Mesothelial cell of epicardium (in vitro differentiated cells): ENCODE measurements at places on chromosomes 7 and 10.

GRCh38 chr10:69382382-69383117, 34.2 kb downstream of the TACR2 start:
- DNase-seq: no peak

GRCh38 chr10:17576768-17577167, 40.4 kb downstream of the HACD1 start:
- no peak for DNase-seq

GRCh38 chr7:1325246-1325645, 92.6 kb downstream of the UNCX start:
- DNase-seq: no peak

- DNase-seq: no peak
Observed at GRCh38 chr7:73856941-73857340, 4.0 kb upstream of the TMEM270 start.

DNA sequence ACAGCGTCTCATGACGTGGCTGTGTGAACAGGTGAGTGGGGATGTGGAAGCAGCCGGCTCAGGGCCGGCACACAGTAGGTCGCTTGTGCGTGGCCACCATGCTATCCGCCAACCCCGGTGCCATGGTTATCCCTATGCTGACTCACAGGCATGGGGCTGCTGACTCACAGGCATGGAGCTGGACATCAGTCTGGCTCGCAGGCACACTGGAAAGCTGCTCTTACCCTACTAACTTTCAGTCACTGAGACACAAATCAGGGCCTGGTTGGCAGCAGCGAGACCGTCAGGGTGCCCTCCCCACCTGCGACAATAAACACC, 341.9 kb downstream of the PTPRN2 start:
- DNase-seq: no peak

DNA sequence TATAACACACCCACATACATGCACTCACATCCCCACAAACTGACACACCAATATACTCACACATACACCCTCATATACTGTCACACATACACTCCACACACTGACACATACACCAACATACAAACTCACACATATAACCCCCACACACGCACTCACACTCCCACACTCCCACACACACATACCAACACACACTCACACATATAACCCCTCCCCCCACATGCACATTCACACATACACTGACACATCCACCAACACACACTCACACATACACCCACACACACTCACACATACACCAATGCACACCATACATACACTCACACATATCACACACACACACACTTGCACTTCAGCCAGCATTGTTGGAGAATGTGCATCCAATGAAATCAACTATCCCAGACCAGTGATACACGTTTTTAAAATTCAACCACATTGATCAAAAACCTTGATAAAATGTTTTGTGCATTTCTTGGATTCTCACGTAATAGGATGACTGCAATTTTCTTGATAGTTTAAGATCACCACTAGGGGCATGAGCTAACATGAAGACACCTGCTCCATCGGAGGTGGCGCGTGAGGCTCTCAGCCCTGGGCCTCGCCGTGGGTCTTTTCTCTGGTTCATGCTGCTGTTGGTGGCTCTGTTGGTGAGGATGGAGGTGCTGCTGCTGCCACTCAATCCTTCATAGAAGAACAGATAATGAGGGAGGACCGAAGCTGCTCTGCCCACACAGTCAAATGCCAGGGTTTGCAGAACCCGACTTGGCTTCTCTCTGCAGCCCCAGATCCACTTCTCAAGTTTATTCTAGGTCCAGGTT, 32.1 kb upstream of the CHST15 start:
- DNase-seq: no peak

DNA sequence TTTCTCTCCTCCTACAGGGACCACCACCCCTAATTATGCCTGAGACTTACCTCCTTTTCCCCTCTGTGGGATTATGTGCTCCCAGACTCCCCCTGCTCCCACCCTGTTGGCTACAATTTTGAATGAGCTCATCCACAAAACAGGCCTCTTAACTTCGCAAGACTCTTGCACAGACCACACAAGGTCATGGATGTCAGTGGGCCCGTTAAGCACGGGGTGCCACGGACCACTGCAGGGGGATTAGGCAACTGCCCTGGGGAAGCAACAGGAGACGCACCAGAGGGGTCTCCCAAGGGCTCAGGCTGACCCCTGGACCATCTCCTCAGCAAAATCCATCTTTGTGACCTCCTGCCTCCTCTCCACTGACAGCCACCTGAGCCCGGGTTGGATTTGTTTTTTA, 42.1 kb upstream of the COL13A1 start:
- no peak for DNase-seq

GRCh38 chr10:69897432-69897831, 95.7 kb downstream of the COL13A1 start:
- DNase-seq: no peak

DNA sequence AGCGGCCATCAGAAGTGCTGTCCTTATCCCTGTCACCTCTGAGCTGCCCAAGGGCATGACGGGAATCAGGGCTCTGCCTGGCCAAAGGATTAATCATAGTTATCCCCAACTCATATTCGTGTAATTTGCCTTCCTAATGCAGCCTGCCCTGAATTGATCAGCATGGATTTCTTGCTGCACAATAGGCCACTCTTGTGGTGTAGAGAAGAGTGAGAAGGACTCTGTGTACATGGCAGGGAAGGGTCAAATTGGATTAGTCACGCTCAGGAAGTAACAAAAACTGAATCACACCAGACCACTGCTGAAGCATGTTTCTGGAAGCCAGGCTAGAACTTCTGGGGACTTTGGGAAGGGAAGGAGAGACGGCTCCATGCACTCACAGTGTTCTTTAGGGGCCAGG, 227.0 kb downstream of the BUB3 start:
- DNase-seq: no peak

DNA sequence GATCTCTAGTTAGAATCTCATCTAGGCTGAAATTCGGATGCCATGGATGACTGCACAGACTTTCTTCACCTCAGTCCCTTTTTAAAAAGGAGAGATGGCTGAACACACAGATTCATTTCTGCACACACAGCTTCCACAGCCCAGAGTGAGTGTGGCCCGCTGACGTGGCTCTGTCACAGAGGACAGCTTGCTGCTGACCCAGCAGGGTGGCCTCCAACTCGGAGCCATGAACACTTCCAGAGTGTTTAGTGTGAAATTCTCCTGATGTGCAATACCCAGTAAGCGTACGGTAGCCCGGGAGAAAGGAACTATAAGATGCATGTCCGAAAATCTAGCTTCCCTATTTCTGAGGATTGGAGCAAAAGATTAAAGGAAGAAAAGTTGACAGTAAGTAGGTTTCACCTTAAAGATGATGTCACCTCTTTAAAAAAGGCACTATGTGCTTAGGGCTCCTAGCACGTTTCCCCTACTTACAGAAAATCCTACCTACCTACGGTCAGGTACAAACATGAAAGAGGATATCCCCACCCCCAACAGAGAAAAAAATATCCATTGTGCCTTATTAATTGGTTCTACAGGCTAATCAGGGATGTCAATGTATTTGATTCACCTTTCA, 162.2 kb downstream of the RAPGEF5 start:
- no peak for DNase-seq

GRCh38 chr7:84950836-84951235, 236.0 kb downstream of the SEMA3D start:
- DNase-seq: no peak

DNA sequence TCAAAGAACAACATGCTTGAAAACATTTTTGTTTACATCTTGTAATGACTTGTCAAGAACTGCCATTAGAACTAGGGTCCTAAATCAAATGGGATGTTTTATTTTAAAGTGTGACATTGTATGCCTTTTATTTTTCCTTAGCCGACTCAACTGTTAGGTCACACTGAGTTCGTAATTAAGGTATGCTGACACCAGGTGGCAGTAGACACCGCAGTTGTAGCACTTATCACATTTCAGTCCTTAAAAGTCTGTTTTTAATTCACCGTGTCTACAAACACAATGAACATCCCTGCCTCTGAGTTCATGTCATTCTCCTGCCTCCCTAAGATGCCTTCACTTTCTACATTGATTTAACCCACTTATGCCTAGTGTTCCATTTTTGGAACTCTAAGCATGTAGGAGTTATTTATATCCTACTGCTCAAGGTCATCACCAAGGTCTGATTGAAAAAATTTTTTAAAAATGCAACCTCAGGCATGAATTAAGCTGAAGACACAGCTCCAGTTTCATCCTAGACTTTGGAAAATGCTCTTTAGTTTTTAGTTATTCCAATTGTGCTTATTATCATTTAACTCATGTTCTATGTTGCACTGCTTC, 186.1 kb downstream of the BMPER start:
- DNase-seq: no peak

DNA sequence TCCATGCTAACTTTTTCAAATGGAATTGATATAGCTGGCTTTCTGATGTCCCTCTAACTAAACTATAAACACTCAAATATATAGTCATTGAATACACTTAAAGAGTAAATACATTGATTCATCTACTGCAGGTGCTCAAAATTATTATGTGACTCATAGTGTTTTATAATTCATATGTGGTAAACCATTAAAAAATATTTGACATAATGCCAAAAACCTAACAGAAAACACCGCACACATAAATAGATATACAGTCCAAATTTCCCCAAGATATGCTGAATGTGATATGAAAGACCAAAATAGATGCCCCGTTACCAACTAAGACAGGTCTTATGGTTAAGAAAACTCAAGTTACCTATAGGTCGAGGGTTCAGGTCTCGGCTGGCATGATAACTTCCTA, 171.7 kb upstream of the SEMA3E start:
- DNase-seq: no peak

DNA sequence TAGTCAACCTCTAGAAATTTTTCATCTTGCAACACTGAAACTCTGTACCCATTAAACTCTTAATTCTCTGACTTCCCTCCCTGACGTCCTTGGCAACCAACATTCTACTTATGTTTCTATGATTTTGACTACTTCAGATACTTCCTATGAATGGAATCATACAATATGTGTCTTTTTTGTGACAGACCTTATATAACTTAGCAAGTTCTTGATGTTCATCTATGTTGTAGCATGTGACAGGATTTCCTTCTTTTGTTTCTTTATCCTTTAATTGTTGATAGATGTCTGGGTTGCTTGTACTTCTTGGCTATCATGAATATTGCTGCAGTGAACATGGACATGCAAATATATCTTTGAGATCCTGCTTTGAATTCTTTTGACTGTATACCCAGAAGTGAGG, 240.8 kb downstream of the ADK start:
- no peak for DNase-seq

DNA sequence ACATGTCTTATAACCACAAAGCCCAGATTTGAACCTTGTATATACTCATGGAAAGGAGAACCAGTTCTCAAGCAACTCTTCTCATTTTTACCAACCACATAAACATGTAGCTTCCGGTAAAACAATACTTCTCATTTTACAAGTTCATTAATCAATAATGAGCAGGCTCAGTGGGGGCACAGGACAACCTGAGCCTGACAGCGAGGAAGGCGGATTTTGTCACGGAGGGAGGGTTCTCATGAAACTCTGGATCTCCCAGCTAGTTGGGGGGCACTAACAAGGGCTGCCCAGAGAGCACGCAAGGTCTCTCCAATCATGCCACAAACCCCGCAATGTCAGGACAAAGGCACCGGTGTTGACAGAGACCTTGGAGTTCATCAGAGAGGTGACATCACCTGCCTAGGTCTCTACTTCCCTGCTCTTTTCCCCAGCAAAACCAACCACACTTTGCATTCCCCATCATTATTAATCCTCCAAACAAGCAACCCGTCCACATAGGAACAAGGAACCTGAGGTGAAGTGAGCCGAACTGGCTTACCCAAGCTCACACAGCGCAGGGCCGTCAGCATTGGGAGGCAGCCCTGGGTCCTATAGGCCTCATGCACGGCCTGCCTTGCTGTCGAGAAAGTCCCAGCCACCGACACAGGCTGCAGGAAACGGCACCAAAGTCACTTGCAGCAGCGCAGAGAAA, 192.1 kb upstream of the KLF14 start:
- DNase-seq: no peak

DNA sequence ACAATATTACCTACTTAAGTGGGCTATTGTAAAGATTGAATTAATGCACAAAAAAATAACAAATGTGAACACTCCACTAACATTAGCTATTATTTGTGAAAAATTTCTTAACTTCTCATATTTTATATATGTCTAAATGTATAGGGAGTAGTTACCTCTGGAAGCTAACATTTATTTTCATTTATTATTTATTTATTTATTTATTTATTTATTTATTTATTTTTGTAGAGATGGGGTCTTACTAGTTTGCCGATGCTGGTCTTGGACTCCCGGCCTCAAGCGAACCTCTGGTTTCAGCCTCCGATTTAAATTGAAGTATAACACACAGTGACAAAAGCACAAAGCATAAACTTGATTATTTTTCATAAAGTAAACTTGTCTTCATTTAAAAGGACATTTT, 5.1 kb upstream of the SPOCK2 start:
- DNase-seq: no peak

DNA sequence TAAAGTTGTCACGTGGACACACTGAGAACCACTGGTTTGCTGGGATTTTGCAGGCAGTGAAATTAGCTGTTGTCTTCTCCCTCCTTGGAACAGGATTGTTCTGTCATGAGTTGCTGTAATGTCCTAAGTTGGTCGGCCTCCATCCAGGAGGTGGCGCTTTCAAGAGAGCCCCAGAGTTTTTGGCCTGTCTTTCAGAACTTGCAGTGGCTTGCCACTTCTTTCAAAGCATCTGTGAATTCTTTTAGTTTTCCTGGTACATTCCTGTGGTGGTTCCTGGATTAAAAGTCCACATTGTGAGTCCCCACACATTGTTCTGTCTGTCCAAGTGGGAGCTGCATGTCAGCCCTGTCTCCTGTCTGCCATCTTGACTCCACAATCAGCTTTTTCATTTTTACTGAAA, 133.8 kb downstream of the PON1 start:
- DNase-seq: no peak

- no peak for DNase-seq
Observed at GRCh38 chr7:110839866-110840265, 251.1 kb upstream of the LRRN3 start.

DNA sequence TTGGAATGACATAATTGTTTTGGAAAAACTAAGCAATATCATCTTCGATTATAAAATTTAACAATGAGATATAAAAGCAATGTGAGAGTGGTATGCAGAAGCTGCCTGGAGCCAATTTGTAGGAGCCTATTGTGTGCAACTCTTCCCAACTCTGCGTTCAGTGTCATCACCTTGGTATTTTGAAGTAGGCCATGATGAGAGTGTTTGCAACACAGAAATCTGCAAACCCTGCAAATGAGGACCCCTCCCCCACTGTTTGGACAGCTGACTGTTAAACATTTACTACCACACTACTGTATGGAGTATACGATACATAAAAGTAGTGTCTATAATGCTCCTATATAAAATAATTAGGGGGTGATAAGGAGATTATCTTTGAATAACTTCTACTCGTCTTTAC, 531.3 kb downstream of the ATRNL1 start:
- DNase-seq: no peak

DNA sequence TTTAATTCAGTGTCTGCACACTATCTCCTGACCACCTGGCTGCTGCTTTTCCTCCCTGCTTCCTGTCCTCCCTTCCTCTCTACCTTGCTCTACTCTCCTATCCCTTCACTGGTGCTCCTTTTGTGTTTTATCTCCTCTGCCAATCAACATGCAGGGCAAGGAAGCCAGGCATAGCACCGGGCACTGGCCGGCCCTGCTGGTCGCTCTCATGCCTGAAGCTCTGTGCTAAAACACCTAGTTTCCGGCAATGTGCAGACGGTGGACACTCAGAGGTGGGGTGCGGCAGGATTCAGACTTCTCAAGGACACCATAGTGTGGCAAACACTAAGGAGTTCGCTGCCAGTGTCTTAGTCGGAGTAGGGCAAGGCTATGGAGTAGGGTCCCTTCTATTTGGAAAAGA, 177.1 kb downstream of the PRKCQ start:
- DNase-seq: no peak

GRCh38 chr7:31059551-31059950, 7.4 kb downstream of the ADCYAP1R1 start:
- DNase-seq: no peak
